Thymus (tissue), 14 donors: ENCODE measurements at places on chromosomes 13 and 19.

DNA sequence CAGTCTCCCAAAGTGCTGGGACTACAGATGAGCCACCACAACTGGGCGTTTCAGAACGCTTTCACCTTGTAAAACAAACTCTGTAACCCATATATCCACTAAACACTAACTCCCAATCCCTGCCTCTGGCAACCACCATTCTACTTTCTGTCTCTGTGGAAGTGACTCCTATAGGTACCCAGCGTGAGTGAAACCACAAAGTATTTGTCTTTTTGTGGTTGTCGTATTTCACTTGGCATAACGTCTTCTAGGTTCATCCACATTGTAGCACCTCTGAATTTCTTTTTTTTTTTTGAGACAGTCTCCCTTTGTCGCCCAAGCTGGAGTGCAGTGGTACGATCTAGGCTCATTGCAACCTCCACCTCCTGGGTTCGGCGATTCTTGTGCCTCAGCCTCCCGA lies 44.8 kb downstream of the BRD4 start:
- H3K4me3 ChIP-seq, result no peak overlapping the region
- H3K36me3 ChIP-seq, result no peaks in the 10 kb centered on the region
- no peak for DNase-seq

DNA sequence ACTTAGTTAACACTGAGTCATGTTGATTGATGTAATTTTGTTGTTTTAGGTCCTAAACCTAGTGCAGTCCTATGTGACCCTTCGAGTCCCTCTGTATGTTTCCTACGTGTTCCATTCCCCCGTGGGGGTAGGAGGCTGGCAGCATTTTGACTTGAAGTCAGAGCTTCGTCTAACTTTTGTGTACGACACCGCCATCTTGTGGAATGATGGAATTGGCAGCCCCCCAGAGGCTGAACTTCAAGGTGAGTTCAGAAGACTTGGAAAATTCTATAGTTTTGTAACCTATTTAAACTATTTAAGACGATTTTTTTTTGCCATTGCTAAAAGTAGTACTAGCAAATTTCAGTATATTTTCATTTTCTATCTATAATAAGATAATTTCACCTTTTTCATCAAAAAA lies 117.9 kb downstream of the STOML3 start:
- no peak overlapping the region for H3K27ac ChIP-seq
- no peaks in the 10 kb centered on the region for H3K36me3 ChIP-seq
- DNase-seq, result no peak
- H3K27me3 ChIP-seq, result no peaks in the 10 kb centered on the region

GRCh38 chr13:80029170-80029569 lies 311.8 kb downstream of the SPRY2 start:
- H3K36me3 ChIP-seq, result no peaks in the 10 kb centered on the region
- H3K4me3 ChIP-seq, result no peak overlapping the region
- H3K27ac ChIP-seq, result no peak overlapping the region
- H3K4me1 ChIP-seq, result no peaks in the 10 kb centered on the region

DNA sequence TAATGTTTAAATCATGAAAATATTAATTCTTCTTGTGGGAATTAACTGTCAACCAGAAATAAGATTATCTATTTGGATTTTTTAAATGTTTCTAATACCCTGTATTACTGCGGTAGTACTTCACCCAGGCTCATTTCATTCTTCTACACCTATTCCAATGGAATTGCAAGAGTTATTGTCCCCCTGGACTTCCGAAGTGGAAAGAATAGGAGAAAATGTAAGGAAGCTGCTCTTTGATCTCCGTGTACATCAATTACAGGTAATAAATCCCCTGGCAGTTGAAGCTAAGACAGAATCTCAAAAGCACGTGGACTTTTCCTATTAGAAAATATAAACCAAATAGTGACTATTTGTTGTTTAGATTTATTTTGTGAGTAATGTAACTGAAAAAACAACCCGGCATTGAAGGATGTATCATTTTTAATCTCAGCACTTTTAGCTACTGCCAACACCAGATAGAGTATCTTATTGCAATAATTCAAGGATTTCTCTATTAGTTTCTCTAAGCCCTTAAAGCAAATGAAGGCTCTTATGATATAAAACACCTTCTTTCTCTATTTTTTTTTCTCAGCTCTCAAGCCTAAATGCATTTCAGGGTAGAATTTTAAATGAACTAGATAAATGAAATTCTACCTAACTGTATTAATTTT lies 77.3 kb downstream of the MZT1 start:
- no peak overlapping the region for H3K4me3 ChIP-seq
- H3K27ac ChIP-seq, result no peak overlapping the region
- DNase-seq, result no peak
- no peaks in the 10 kb centered on the region for H3K36me3 ChIP-seq

DNA sequence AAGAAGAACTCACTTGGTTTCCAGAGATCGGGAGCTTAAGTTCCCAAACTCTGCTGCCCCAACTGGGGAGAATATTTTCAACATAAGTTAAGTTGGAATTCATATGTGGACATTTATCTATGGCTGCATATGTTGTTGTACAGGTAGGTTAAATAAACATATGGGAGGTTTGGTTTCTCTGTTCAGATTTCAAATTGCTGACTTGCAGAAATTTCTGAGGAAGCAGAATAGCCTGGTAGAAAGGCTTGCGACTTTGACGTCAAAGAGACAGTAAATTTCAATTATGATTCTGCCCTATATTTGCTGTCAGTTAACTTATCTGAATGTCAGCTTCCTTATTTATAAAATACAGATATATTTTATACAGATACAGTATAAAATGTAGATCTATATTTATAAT lies 40.0 kb upstream of the TPP2 start:
- no peak overlapping the region for H3K4me3 ChIP-seq
- no peak for DNase-seq
- H3K27me3 ChIP-seq, result no peaks in the 10 kb centered on the region
- no peaks in the 10 kb centered on the region for H3K36me3 ChIP-seq

DNA sequence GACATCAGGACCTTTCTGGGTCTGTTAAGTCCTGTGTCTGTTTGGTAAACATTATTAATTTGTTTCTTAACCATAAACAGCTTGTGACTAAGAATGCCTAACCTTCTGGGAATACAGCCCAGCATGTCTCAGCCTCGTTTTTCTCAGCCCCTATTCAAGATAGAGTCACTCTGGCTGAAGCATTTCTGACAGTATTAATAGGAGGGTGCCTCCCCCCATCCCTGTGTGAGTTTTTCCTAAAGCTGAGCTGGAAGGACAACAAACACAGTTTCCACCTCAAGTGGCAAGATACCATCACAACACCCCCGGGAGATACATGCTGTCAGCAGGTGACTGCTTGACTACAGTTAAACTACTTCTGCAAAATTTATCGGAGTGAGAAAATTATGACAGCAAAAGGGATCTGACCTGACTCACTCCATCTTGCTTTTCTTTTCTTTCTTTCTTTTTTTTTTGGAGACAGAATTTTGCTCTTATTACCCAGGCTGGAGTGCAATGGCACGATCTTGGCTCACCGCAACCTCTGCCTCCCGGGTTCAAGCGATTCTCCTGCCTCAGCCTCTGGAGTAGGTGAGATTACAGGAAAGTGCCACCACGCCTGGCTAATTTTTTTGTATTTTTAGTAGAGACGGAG lies 59.3 kb upstream of the ABCC4 start:
- H3K4me1 ChIP-seq, result no peaks in the 10 kb centered on the region
- H3K4me3 ChIP-seq, result no peak overlapping the region
- no peaks in the 10 kb centered on the region for H3K36me3 ChIP-seq
- DNase-seq, result no peak
- no peak overlapping the region for H3K27ac ChIP-seq

DNA sequence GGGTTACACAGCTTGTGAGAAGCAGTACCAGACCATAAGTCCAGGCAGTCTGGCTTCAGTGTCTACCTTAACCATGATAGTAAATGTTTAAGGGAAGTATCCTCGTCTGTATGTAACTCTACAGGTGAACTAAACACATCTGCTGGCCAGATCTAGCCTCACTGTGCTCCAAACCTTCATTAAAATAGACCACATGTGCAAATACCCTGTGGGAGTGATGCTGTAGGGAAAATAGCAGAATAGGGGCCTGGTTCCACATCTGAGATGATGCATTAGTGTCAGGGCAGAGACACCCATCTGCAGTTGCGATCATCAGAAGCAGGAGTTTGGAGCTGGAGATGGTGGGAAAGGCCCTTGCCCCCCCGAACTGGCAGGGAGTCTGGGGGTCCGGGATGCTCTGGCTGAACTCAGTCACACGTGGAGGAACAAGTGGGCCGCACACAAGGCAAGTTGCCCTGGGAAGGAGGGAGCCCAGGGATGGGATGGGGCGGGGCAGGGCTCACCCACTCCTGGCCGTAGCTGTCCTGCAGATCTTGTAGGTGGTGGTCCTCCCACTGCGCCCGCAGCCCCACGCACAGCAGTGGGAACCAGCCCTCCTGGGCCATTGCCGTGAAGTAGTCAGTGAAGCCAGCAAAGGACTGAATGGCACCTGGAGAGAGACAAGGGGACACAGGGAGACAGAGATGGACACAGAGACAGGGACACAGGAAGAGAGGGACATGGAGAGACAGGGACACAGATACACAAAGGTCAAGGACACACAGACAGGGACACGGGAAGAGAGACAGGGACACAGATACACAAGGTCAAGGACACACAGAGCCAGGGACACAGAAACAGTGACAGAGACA lies 7.3 kb downstream of the TMEM147 start:
- H3K4me3 ChIP-seq, result no peak overlapping the region
- H3K27me3 ChIP-seq, result peaks cover 1% of the 10 kb centered on the region
- H3K36me3 ChIP-seq, result no peaks in the 10 kb centered on the region
- H3K27ac ChIP-seq, result no peak overlapping the region
